Left kidney (tissue), 8 donors: ENCODE measurements at places on chromosomes 7 and 10.

DNA sequence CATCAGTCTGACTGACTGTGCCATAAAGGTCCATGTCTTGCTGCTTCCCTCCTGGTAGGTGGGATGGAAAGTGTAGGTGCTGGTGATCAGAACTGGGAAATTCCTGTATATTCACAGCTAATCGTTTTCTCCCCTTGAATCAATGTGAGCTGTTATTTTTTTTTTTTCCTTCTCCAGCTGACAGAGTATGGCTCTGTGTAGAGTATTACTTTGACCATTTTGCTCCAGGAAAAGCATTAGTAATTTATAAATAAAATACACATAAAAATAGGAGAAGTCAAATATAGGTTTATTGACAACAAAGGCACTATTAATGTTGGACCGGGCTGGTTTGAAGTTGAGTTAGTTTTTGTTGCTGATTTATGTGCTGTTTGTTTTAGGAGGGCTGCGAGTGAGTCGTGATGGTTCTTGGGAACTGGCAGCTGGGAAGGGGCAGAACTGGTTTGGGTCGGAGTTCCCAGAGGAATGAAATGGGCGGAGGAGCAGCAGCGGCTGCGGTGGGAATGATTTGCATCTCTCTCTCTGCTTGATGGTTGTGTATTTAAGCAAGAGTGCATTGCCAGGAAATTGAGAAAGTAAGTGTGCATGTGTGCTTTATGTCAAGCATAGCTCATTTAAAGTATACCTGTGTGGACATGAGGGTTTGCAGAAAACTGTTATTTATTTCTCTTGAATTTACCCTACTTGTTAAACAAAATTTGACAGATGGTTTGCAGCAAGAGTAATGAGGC lies 80.9 kb downstream of the LRMDA start:
- DNase-seq, result peak; percentile 32

- DNase-seq, result no peak
These were observed 148.5 kb downstream of the POLR1F start for GRCh38 chr7:19560111-19560883.

- DNase-seq, result no peak
These were observed 123.9 kb downstream of the TAX1BP1 start for GRCh38 chr7:27863880-27864279.

DNA sequence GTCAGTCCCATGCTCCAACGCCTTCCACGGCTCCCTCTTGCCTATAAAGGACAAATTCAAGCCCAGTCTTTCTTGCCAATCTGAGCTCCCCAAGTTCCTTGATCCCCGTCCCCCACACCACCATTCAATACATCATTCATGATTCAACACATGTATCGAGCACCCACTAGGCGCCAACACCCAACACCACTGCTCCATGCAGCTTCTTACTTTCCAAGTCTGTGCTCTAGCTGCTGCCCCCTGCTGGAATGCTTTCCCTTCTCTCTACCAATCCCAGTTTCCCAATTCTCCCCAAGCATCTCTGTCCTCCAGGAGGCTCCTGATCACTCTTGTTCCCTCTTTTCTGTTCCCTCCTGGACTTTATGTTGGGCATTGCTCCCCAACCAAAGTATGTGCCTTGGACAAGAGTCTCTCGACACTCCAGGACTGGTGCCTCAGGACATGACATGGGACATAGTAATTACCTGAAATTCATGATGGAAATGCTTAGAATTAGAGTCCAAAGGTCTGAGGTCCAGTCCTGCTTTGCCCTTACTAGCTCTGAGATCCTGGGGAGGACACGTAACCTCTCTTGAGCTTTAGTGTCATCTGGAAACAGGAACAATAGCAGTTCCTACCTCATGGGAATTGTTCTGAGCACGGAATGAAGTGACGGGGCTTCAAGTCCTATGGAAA lies 172.7 kb downstream of the NEURL1 start:
- DNase-seq, result no peak

DNA sequence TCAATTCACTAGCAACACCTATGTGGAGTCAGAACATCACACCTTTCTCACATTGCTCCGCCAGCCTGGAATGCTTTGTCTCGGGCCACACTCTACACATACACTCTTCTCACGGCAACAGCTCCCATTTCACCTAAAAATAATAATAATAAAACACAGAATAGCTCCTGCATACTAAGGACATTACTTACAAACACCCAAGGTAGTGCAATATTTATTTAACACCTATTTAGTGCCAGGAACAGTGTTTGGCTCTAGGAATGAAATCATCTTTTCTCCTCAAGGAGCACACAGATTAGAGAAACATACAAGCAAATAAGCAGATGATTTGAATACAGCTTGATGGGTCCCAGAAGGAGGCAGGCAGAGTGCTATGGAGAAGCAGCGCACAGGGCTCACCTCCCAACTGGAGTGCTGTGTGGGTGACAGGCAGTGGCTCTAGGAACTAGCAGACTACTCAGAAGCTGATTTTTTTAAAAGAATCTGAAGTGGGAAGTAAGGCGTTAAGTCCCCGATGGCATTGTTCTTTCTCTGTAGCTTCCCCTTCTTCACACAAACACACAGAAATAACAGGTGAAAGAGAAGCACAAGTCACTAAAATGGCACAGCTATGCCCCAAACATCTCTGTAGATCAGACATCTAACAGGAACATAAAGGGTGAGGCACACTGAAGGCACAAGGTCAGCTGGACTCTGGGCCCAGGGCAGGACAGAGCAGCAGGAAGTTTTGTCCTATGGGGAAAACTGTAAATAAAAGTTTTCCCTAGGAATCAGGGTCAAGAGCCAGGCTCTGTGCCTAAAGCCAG lies 16.7 kb downstream of the USP6NL start:
- no peak for DNase-seq

DNA sequence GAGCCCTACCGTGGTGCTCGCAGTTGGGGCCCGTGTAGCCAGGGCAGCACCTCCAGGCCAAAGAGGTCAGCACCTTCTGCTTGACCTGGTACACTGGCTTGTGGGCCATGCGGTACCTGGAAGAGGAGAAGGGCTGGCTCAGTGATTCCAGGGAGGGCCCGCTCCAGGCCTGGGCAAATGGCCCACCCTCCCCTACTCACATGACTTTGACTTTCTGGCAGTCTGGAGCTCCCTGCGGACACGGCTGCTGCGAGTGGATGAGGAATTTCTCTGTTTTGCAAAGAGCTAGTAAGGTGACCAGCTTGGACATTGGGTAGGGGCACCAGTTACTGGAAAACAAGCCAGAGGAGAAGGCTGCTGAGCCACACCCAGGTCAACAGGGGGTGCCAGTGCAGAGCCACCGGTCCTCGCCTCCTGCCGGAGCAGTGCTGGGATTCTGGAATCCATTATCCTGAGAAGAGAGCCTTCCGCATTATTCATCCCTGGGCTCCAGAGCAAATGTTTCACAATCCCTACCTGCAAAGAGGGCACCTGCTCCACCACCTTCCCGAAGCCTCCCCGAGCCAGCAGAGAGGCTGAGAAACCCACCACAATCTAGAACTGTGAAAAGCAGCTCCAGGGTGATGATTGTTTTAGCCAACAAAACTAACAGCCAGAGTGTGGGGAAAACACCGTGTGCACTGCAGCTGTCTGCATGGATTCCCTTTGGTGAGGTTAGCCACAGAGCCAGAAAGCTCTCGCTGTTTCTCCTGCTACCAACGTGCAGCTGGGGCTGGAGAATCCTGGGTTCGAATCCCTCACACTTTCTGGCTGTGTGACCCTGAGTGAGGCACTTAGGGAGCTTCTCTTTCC lies 11.8 kb downstream of the MMRN2 start:
- no peak for DNase-seq

GRCh38 chr10:43048301-43049051 lies 28.4 kb upstream of the RET start:
- no peak for DNase-seq

- peak; percentile 45 for DNase-seq
These were observed 24.1 kb upstream of the FFAR4 start for GRCh38 chr10:93542358-93542791.

DNA sequence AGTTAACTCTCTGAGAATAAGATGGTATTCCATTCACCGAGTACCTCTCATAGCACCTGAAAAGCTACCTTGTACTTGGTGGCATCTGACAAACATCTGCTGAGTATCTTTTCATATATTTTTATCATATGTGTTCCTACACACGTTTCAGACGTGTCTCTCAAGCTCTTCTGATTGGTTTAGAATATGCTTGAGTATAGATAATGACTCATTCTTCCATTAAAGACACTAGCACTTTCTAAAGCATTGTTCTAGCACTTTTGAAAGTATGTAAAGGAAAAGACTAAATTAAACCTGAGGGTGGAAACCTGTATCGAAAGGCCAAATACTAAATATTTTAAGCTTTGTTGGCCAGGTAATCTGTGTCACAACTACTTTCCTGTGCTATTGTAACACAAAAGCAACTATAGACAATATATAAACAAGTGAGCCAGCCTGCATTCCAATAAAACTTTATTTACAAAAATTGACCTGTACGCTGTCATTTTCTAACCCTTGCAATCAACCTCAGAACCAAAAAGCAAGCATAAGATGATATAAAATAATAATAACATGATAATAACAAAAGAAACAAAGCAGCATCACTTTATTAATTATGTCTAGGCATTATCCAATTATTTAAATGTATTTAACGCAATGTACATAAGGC lies 95.3 kb downstream of the DGKI start:
- DNase-seq, result no peak

- DNase-seq, result no peak
These were observed 1.5 kb downstream of the PRKAR2B start for GRCh38 chr7:107045980-107046379.

DNA sequence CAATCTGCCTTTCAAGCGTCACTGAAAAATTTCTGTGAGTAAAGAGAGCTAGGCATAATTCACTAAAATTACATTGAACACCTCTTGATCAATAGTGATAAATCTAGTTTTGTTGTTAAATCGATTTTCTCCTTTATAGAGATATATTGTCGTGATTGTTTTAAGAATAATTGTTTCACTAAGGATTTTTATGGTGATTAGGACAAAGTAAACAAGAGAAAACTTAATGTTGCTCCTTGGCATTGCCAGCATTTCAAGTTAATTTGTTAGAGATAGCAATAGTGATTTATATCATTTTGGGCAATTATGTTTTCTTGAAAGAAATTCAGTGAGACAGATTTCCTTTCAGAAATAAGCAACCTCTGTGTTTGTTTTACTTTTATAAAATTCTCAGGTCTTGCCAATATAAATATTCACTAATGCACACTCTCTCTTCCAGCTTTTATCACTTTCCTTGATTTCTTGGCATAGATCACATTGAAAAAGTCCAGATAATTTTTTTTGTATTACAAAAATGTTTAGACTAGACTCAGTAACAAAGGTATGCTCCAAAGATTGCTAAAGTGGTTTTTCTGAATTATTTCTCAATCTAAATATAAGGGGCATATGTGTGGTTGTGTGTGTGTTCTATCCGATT lies 538.7 kb downstream of the TFEC start:
- DNase-seq, result no peak

DNA sequence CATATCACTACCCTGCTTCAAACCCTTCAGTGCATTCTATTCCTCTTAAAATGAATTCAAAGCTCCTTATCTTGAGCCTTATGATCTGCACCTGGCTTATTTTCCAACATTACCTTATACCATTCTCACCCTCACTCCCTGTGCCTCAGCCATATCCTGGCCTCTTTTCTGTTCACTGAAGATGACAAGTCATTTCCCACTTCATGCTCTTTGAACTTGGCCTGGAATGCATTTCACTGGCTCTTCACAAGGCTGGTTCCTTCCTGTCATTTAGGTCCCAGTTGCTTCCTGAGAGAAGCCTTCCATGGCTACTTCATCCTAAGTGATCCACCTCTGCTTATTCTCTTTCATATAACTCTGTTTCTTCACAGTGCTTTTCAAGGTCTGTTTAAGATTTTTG lies 3.2 kb upstream of the LIPF start:
- no peak for DNase-seq

GRCh38 chr10:25056726-25057125 lies 40.3 kb downstream of the THNSL1 start:
- DNase-seq, result no peak

- no peak for DNase-seq
These were observed 1.1 kb upstream of the CNTNAP2 start for GRCh38 chr7:146115548-146115850.

DNA sequence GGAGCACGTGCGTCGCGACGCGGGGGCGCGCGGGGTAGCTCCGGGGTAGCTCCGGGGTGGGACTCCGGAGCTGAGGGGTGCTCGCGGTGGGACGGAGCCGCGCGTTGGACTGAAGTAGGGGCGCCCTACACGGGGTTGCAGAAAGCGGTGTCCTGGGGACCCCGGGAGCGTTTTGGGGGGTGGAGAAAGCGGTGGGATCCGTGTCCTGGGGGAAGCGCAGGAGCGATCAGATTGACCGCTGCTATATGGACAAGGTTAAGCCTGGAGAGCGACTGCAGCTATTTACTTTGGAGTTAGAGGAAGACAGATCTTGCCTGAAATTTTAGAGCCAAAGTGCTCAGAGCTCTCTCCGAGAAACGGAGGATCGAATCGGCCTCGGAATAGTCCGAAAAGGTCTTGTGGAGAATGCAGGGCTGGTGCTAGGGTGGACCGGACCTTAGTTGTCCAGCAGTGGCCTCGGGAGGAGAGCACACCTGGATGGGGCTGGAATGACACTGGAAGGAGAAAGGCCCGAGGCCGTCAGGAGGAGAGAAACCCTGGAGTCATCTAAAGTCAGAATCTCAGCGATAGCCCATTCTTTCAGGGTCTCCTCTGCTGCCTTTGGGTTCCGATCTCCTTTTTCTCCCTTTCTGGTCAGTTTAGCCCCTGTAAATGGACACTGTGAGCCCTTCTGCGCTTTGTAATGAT lies 564 bp downstream of the PDSS1 start:
- DNase-seq, result no peak

- DNase-seq, result no peak
These were observed 15.1 kb downstream of the AP5Z1 start for GRCh38 chr7:4790516-4790991.

- DNase-seq, result no peak
These were observed 811 bp downstream of the RGS10 start for GRCh38 chr10:119541459-119542356.

GRCh38 chr7:43725251-43725650 lies 4.1 kb downstream of the COA1 start:
- no peak for DNase-seq

GRCh38 chr7:132091706-132092105 lies 484.6 kb downstream of the PLXNA4 start:
- DNase-seq, result no peak

DNA sequence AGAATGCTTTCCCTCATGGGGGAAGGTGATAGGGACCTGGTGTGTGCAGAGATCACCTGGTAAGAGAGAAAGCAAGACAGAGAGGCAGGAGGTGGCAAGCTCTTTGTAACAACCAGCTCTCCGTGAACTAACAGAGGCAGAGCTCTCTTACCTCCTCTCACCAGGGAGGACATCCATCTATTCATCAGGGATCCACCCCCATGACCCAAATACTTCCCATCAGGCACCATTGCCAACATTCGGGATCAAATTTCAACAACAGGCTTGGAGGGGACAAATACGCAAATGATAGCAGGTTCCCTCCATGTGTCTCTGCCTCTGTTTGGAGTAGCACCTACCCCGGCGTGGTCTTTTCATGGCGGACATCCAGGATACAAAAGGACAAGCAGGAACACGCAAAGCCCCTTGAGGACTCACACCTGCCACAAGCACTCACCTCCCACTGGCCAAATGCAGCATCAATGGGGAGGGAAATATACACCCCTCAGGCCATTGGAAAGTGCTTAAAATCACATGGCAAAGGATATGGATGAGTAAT lies 431.2 kb upstream of the AUTS2 start:
- DNase-seq, result no peak

- no peak for DNase-seq
These were observed 172.8 kb downstream of the GRID1 start for GRCh38 chr10:86193841-86194240.
